Amygdala (tissue), 56 donors: ENCODE measurements at places on chromosomes 11 and 22.

- peak; percentile 18 for DNase-seq
These were observed 7.8 kb downstream of the LARGE2 start for GRCh38 chr11:45930031-45930794.

DNA sequence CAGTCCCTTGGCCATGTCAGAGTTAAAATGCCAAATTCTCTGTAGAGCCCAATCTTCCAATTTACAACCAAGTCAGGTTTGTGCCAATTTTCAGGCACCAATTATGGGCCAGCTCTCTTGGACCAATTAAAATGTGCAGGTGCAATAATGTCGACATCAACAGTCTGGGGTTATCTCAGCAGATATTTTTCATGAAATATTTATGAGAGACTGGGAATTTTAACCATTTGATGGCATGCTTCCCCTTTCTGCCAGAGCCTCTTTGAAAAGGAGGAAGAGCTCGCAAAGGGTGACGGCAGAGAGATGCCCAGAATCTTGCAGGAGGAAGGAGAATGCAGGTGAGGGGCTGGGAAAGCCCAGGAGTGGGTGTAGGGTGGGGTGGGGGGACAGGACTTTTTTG lies 100.8 kb upstream of the SYT13 start:
- no peak for DNase-seq

DNA sequence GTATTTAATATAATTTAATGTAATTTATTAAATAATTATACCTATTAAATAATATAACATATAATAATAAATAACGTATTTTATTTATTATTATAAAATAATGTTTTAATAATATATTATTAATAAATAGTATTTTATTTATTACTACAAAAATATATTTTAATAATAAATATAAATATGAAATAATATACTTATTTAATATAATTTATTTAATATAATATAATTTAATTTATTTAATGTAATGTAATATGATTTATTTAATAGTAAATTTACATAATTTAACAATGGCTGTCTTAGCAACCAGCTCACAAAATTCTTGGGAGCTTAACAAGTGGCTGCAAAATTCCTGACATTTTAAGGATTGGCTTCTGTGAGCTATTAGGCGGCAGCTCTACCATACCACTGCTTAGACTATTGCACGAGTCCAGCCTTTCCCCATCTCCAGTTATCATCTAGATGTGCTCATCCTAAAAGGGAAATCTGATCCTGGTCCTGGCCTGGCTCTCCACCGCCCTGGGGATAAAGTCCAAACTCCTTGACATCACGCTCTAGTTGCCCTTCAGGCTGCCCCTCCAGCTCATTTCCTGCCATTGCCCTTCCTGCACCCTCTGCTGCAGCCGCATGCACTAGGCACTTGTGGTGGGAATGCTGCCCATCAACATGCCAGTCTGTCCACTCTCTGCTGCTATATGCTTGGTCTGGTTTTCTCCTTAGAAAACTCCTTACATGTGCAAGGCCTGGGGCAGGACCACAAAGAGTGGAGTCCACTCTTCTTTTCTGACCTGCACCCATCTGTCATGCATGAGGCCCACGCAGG lies 9.8 kb downstream of the MMP20 start:
- DNase-seq, result no peak

DNA sequence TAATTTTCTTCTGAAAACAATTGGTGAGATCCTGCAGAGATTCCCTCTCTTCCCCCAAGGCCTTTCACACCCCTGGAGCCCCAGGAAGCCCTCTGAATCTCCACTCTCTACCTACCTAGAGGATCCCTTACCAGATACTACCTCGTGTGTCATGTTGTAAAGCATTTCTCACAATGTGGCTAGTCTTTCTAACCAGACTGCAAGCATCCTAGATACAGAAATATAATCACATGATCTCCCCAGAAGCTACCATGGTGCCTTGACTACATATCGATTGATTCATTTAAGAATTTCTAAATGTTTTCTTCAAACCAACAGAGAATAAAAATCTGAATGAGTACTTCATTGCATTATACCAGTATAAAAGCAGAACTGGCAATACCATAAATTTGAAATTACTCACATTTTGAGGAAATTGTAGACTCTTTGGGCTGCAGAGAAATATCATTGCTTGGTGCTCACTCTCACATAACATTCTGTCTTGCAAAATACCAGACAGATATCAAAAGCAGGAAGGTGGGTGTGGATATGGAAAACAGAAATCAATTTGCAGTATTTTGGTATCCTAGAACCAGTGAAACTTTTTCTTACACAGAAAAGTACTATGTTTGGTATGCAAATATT lies 113.5 kb downstream of the MAML2 start:
- DNase-seq, result no peak

DNA sequence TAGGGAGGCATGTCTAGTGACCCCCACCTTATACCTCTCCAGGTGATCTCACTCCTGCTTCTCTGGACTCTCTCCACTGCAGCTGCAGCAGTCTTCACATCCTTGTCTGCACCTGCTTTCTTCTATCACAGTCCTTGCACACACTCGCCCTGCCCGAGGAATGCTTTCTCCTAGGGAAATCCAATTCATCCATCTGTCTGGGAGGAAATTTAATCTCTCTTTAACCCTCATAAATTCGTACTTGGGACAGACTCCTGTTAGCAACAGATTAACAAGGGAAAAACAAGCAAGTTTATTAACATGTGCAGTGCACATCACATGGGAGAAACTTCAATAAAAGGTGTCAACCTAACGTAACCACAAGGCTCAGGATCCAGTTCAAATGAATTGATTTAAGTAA lies 11.3 kb upstream of the RCN1 start:
- no peak for DNase-seq

DNA sequence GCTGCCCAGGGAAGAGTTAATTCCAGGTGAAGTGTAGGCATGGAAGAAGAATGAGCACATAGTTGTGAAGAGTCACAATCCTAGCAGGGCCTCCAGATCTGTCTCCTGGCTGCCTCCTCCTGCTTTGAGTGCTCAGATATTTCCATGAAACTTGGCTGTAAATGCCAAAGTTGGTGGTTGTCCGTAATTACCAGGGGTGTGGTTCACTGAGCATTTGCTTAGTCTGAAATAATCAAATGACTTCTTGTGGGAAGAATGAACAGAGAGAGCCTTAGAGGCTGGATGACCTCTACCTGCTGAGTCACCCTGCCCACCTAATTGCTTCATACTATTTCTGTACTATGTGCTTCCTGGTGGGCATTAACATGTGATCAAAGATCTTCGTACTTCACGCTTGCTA lies 50.9 kb downstream of the APIP start:
- no peak for DNase-seq

GRCh38 chr11:132874638-132875037 lies 657.7 kb downstream of the OPCML start:
- no peak for DNase-seq
